ENCODE measurements at places on chromosomes 12 and 14.

DNA sequence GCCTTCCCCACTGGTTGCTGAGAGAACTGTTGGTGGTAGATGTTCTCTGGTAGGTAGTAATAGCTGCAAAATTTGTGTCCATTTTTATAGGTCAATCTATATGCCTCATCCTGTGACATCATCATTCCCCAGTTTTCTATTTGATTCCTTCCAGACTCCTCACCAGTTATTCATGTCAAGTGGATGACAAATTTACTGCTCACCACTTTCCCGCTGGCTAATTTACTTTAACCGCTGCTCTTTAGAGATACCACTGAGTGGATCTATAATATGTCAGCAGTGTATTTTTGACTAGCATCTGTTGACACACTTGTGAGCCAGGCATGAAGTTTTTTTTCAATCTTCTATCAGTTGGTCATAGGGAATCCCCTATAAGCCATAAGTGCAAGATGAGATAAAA is 24.6 kb downstream of the GPR65 start:
- DNase-seq: no peak

- DNase-seq: no peak
Observed at GRCh38 chr12:87439990-87440827, 589.0 kb downstream of the C12orf50 start.

GRCh38 chr14:65206448-65207096 is 104.3 kb upstream of the MAX start:
- DNase-seq: no peak

DNA sequence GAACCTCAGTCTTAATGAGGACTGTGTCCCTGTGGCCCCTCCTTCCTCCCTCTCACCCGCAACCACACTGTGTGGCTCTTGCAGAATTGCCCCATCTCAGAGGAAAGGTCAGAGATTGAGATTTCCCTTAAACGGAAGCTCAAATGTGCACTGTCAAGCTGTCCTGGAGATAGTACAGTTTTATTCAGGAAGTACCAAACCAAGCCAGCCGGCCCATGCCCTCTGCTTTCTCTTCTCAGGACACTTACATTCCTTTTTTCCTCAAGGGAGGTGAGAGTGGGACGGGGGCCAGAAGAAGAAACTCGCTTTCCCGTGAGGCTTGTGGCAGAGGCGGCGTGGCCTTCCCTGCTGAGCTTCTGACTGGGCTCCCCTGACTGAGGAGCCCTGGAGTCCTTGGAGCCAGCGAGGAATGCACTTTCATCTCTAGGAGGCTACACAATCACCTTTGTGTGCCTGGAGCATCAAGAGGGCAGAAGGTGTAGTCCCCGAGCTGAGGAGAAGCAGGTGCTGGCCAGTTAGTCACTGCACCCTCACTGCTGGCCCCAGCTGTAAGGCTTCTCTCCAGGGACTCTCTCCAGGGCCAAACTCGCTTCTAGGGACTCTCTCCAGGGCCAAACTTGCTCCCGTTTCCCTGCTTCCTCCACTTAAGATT is 24.1 kb upstream of the ATP2A2 start:
- DNase-seq: no peak

GRCh38 chr14:93984987-93985410 is 8.6 kb upstream of the ASB2 start:
- no peak for DNase-seq

- DNase-seq: no peak
Observed at GRCh38 chr14:100679707-100680438, 46.8 kb upstream of the DLK1 start.

DNA sequence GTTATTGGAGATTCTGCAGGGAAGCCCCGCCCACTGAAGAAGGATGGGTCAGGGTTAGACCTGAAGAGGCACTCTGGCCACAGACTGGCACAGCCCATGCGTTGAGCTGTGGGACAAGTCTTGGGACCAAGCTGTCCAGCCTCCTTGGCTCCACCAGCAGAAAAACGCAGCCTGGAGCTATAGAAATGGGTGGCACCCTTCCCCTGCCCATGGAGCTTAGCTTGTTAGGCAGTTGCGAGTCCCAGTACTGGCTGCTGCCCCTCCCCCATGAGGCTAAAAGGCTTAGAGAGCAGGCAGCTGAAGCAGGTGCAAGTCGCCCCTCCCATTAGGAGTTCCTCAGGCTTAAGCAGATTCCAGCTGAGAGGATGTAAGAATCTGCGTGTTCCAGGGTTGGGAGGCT is 1124.0 kb upstream of the TMEM132C start:
- DNase-seq: no peak

- DNase-seq: no peak
Observed at GRCh38 chr12:1851151-1851701, 30.9 kb downstream of the LRTM2 start.

- DNase-seq: no peak
Observed at GRCh38 chr14:50110323-50111037, 5.9 kb downstream of the VCPKMT start.

- DNase-seq: no peak
Observed at GRCh38 chr14:63544591-63545299, 1.6 kb upstream of the PPP2R5E start.

DNA sequence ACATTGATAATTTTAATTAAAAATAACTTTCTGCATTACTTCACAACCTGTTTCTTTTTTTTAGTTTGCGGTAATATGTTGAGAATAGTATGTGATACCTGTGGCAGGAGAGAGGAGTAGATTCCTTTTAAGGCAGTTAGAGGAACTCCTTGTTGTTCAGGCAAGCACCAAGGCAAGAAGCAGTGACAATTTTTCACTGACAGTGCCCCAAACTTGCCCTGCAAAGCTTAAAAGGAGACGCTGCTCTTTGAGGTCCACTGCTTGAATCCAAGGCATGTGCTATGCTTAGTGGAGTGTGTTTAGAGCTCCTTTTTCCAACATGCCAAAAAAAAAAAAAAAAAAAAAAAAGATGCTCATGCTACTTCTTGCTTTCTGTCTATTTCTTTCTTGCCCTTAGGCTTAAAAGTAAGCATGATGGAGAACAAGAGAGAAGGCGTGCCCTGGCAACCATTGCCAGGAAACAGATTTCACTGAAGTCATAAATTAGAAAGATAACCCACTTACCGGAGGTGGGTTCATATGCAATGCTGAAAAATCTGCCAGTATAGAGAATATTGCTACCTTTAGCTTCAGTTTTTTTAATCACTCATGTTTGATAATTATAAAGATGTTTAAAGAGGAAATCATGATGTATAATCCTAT is 58.3 kb upstream of the DYRK2 start:
- DNase-seq: no peak

DNA sequence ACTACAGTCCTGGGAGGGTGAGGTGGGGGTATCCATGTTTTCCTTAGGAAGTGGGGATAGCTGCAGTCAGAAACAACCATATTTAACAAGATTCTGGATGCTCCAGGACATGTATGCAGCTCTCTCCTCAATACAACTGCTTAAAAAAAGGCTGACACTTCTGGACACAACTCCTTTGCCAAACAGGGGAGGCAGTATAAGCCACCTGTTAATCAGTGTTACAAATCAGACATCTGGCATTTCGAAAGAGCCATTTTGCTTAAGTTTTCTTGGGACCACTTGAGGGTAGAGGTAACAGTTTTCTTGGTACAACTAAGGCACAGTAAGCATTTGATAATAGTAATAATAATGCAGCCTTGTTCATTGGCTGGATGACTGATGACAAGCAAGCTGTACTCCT is 47.1 kb downstream of the RPGRIP1 start:
- no peak for DNase-seq

DNA sequence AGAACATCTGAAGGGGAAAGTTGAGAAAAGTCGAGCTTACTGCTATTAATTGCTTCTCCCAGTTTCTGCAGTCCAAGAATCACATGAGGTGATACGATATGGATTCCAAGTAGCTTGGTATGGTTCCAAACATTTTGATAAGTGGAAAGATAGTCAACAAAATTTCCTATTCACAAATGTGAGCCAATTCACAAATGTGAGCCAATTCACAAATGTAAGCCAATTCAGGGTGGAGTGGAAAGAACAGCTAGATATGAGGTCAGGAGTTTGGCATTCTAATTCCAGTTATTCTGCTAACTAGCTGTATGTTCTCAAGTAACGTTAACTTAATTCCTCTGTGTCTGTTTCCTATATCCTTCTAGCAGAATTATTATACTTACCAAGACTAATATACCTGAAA is 37.6 kb upstream of the DHRS4 start:
- DNase-seq: no peak

GRCh38 chr14:33569821-33570687 is 380.8 kb downstream of the EGLN3 start:
- DNase-seq: no peak

DNA sequence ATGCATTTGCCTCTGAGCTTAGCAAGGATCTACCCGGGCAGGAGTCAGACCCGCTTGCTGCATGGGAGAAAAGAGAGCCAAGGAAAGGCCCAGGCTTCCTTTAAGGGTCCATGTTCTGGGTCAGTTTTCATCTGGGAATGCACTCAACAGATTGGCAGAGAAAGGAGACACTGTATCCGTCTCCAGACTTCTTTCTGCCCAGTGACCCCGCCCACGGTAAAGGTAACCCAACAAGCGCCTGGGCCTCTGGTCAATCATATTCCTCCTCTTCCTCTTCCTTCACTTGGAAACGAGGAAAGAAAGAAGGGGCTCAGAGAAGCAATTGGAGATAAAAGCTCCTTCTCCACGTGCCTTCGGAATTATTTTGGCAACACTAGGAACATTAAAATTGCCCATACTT is 27.1 kb upstream of the TCP11L2 start:
- no peak for DNase-seq

DNA sequence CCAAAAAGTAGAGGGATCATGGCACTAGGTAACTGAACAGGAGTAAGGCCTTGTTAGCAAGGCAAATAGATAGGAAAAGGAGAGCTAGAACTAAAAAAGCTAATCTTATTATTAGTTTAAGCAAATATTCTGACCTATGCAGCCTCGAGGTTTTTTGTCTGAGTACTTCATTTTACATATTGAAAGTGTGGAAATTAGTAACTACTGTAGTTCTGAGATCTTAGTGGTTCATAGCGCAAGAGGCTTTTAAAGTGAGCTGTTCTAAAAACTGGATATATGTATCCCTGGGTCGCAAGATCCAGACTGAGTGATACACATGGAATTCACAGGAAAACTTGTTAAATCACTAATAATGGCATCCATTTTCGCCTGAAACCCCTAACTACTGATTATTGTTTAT is 411.0 kb upstream of the SOX5 start:
- DNase-seq: no peak

- no peak for DNase-seq
Observed at GRCh38 chr12:92764831-92765230, 62.0 kb downstream of the PLEKHG7 start.

DNA sequence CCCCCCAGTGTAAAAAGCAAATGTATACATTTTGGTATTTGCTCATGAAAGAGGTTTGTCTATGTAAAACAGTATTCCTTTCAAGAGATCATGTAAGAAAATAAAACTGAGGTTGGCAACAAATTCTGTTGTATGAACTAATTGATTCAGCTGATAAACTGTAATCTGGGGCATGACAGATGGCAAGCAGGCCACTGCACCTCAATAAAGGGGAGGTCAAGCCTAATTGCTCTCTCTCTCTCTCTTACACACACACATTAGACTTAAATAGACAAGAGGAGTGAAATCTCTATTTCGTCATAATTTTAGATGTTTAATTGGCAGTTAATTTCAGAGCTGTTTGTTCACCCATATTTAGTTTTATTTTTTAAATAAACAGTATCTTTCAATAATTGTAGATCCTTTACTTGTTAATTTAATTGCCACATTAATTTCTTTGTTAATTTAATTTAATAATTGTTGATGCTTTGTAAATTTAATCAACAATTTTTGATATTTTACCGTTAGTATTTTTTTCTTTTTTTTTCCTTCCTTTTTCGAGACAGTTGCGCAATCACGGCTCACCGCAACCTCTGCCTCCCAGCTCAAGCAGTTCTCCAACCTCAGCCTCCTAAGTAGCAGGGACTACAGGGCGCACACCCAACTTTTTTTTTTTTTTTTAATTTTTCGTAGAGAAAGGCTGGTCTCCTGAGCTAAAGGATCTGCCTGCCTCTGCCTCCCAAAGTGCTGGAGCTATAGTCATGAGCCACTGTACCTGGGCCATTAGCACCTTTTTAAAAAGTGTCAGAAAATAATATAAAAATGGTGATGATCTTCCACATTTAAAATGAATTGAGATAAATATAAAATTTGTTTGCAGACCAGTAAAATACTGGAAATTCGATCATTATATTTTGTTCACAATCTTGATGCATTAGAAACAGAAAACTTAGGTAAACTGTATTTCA is 577.7 kb downstream of the SLC16A7 start:
- no peak for DNase-seq

All from NCI-H2029 (cell line).